ENCODE measurements at places on chromosomes 12 and 14. TPM values are rescaled to one million over a fixed set of nuclear protein-coding genes. Genes with fewer than 3 reads are reported as not detected.
A peak's percentile ranks its signal among the peaks of the same experiment; 100 is the strongest.

Gene ATL1
- polyA plus RNA-seq, result 5.0 TPM

Gene CNTN1
- 5.0 TPM for polyA plus RNA-seq

Gene GAS2L3
- 9.0 TPM for polyA plus RNA-seq

Gene CCDC60
- 0.53 TPM for polyA plus RNA-seq

GRCh38 chr14:48983351-48983888 lies 602.8 kb downstream of the RPS29 start:
- H3K4me1 ChIP-seq, result no peaks in the 10 kb centered on the region
- DNase-seq, result no peak
- no peaks in the 10 kb centered on the region for H3K27me3 ChIP-seq

DNA sequence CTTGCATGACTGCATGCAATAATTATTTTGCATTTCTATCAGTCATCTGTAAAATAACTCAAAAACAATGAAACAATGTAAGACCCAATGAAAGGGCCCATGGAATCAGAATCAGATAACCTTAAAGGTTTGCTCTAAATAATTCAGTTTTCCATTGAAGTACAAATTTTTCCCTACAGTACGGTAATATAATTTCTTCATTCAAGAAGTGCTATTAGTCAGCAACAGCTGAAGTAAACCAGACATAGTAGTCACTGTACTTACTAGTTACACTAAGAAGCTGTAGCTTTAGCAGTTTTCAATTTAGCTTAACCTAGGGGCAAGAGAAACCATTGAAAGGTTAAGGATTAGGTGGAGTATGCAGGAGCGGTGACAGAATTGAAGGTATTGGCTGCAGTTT lies 43.5 kb downstream of the BCAT1 start:
- peaks cover 50% of the 10 kb centered on the region for H3K4me1 ChIP-seq
- H3K27me3 ChIP-seq, result peaks cover 11% of the 10 kb centered on the region
- peaks cover 5% of the 10 kb centered on the region for H3K36me3 ChIP-seq
- no peak for DNase-seq
- H3K27ac ChIP-seq, result peak overlapping the region; percentile 40
- no peak overlapping the region for H3K4me3 ChIP-seq

DNA sequence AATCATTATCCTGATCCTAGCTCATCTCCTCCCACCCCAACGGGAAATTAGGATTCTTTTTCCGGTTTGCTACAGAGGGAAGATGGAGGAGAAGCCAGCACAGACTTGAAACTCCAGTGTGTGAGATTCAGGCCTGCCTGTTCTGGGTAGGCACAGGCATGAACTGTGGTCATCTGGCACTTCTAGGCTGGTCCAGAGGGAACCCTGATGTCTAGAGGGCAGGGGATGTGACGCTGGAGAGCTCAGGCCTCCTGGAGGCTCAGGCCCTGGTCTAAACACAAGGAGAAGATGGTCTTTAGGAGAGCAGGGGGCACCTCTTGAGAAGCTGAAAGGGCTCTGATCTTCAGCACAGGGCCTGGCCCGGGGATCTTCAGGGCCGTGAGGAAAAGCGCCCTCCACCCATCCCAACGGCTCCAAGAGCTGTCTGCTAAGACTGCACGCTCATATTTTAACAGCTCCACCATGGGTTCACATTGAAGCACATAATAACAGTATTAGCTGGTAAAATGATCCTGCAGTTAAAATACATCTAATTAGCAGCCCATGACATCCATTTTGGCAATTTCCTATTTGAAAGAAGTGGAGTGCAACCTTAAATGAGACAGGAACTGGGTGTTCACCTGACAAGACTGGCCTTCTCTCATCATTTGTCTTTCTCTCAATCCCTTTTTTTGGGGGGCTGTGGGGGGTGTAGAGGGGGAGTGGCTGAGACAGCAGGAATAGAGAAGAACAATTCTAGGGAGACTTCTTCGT lies 35.4 kb downstream of the BCL11B start:
- H3K27ac ChIP-seq, result peak overlapping the region; percentile 82
- no peaks in the 10 kb centered on the region for H3K27me3 ChIP-seq
- H3K4me3 ChIP-seq, result no peak overlapping the region
- H3K4me1 ChIP-seq, result peaks cover 67% of the 10 kb centered on the region

GRCh38 chr12:11697131-11697530 lies 47.7 kb downstream of the ETV6 start:
- H3K27ac ChIP-seq, result peak overlapping the region; percentile 21
- no peaks in the 10 kb centered on the region for H3K27me3 ChIP-seq
- no peaks in the 10 kb centered on the region for H3K36me3 ChIP-seq

GRCh38 chr14:71675126-71675899 lies 256.9 kb upstream of the RGS6 start:
- peaks cover 14% of the 10 kb centered on the region for H3K4me1 ChIP-seq
- DNase-seq, result peak; percentile 73
- peaks cover 3% of the 10 kb centered on the region for H3K36me3 ChIP-seq

DNA sequence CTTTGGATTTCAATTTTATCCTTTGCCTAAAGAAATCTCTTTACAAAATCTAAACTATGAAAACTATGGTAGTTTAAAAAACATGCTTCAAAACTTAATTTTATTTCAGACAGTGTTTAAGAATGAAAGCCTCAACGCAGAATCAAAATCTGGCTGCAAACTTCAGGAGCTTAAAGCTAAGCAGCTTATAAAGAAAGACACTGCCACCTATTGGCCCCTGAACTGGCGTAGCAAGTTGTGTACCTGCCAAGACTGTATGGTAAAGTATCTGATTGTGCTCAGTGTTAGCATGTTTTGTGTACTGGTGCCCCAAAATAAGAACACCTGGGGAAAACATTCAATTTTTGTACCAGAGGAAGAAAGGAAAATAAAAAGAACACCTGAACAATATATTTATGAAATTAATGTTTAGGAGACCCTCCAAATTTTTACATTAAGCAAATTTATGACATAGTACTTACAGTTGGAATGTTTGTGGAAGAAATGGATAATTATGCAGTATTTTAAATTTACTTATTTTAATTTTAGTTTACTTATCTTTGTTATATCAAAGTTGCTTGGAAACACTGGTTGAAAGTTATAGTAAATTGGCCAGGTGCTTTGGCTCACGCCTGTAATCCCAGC lies 12.2 kb downstream of the UBR7 start:
- peak; percentile 88 for DNase-seq
- peaks cover 24% of the 10 kb centered on the region for H3K36me3 ChIP-seq
- no peak overlapping the region for H3K4me3 ChIP-seq
- no peaks in the 10 kb centered on the region for H3K27me3 ChIP-seq
- H3K4me1 ChIP-seq, result no peaks in the 10 kb centered on the region
- no peak overlapping the region for H3K27ac ChIP-seq

Measured in GM23338 (cell line).